ENCODE measurements at places on chromosomes 2 and 18. TPM values are rescaled to one million over a fixed set of nuclear protein-coding genes. Genes with fewer than 3 reads are reported as not detected.

DNA sequence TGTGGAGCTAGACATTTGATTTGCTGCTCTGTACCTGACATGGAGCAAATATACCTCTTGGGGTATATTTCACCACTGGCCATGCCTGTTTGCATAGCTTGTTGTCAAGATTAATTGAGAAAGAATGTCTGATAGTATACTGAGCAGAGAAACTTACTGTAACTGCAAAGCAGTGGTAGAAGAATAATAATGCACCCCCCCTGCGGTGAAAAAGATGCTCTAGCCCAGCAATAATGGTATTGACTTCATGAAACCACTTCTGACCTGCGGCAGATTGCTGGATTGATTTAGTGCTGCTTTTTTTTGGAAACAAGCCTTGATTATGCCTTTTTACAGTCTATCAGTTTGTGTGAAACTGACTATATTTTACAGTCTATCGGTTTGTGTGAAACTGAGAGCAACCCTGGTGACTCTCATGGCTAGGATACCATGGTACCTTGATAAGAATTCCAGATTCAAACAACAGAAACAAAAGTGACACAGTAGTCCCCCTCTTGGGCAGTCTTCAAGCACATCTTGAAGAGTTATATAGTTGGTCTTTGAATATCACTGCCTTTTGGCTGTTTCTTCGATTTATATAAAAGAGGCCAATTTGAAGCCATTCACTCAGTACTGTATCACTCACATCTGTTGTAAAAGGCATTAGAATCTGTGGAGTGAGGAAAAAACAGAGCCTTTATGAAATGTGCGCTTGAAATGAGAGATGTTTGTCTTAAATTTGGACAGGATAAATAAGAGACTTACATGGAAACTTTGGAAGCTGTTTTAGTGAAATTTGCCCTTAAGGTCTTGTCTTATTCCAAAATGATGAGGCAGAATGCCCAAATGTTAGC is 102.5 kb downstream of the FMNL2 start:
- no peak for DNase-seq

GRCh38 chr2:238220892-238221521 is 17.5 kb upstream of the ILKAP start:
- DNase-seq = no peak

GRCh38 chr2:106065268-106065982 is 128.7 kb downstream of the UXS1 start:
- no peak for DNase-seq

- DNase-seq = no peak
These were observed 139.7 kb downstream of the LRP2 start for GRCh38 chr2:169222665-169223064.

- no peak for DNase-seq
These were observed 37.8 kb downstream of the NYAP2 start for GRCh38 chr2:225437319-225437718.

- no peak for DNase-seq
These were observed 231.7 kb downstream of the MTX2 start for GRCh38 chr2:176500901-176501300.

DNA sequence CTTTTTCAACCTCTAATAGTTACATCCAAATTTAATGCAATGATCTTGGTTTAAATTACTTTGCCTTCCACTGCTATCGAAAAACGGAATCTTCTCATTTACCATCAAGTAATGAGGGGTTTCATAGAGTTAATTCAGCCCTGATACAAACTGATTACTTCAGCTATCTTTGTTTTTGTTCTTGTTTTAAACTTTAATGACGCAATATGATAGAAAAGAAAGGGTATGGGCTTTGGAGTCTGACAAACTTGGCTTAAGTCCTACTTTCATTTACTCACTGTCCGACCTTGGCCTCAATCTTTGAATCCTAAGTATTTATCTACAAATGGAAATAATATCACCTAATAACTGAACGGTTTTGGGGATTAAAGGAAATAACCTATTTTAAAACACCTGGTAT is 16.1 kb downstream of the ADAM17 start:
- DNase-seq = no peak

GRCh38 chr18:62357079-62357719 is 32.1 kb downstream of the TNFRSF11A start:
- no peak for DNase-seq

GRCh38 chr2:36965751-36966369 is 476 bp downstream of the STRN start:
- DNase-seq = peak; percentile 15

- DNase-seq = no peak
These were observed 55.5 kb downstream of the NCK2 start for GRCh38 chr2:105800036-105800713.

DNA sequence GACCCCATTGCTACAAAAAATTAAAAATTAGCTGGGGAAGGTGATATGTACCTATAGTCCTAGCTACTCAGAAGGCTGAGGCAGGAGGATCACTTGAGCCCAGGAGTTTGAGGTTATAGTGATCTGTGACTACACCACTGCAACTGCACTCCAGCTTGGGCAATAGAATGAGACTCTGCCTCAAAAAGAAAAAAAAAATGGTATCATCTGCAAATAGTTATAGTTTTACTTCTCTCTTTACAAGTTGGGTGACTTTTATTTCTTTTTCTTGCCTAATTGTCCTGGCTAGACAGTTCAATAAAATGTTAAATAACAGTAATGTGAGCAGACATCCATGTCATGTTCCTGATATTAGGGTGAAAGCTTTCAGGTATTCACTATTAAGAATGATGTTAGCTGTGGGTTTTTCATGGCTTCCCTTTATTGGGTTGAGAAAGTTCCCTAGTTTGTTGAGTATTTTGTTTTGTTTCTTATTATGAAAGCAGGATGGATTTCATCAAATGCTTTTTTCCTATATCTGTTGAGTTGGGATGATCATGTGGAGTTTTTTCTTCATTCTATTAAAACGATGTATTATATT is 24.9 kb upstream of the ACOXL start:
- no peak for DNase-seq

DNA sequence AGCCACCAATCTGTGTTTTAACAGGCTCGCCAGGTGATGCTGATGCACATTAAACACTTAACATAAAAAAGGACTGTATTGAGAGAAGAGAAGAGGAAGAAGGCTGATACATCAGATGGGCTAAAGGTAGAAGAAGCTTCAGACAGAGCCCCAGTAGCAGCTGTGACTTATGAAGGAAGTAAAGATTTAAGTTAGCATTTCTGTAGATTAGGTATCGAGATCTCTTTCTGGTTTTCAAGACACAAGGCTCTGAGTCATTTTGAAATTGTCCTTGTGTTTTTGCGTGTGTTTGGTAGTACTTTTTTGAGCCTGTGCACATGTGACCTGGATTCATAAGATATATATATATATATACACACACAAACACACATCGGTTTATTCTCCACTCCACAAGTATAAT is 40.6 kb upstream of the GCFC2 start:
- no peak for DNase-seq

GRCh38 chr18:2409906-2410305 is 161.4 kb downstream of the METTL4 start:
- DNase-seq = no peak

DNA sequence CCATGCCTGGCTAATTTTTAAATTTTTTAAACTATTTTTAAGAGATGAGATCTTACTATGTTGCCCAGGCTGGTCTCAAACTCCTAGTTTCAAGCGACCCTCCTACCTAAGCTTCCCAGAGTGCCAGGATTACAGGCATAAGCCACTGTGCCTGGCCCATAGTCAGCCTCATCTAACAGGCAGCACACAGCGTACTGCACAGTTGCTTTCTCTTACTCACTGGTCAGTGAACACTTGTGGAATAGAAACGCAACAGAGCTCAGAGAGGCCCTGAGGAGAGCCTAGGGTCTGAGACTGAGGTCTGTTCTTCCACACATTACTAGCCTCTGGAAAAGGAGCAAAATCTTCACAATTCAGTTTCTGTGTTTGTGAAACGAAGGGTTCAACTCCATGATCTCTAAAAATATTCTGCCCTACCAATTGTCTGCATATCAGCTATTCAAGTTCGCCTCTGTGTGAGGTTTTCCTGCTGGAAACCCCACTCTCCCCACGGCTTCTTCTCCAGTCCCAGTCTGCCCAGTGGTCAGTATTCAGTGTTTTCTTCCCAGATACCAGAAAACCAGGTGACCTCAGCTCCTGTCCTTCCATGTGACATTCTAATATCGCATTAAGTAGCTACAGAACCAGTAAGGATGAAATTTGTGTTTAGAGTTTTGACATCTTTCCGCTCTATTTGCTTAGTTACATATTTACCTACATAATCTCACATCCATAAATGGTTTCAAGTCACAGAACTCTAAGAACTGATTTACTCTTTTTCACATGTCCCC is 26.6 kb upstream of the SNTG2 start:
- no peak for DNase-seq

GRCh38 chr2:187552828-187553681 is 1.2 kb downstream of the TFPI start:
- no peak for DNase-seq

GRCh38 chr2:196242131-196242620 is 70.8 kb upstream of the STK17B start:
- DNase-seq = no peak

GRCh38 chr18:74063557-74063956 is 84.1 kb downstream of the FBXO15 start:
- DNase-seq = no peak

DNA sequence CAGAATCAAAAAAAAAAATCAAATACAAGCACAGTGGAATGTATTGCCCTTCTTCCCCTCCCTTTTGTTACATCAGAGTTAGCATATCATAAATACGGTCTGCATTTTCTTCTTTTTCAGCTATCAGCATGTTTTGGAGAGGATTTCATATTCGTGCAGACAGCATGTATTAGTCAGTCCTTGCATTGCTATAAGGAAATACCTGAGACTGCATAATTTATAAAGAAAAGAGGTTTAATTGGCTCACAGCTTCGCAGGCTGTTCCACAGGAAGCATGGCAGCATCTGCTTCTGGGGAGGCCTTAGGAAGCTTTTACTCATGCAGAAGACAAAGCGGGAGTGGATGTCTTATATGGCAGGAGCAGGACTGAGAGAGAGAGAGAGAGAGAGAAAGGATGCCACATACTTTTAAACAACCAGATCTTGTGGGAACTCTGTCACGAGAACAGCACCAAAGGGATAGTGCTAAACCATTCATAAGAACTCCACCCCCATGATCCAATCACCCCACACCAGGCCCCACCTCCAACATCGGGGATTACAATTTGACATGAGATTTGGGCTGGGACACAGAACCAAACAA is 8.9 kb downstream of the IL1B start:
- DNase-seq = no peak

- no peak for DNase-seq
These were observed 18.7 kb upstream of the ELAC1 start for GRCh38 chr18:50949185-50949584.

DNA sequence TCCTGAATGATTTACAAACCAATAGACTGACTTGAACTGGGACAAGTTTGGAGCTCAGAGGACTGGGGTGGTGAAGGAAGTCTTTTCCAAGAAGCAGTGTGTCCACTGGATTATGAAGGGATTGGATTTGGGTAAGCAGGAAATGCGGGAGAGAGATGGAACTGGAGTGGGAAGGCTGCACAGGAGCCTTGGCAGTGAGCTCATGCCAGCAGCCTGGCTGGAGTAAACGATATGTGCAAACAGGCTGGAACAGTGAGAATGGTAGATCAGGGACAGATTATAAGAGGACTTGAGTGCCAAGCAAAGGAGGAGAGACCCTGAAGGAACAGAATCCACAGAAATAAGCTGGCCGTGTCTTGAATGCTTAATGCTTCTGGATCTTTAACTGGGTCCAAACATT is 121.9 kb upstream of the GATA6 start:
- DNase-seq = no peak

DNA sequence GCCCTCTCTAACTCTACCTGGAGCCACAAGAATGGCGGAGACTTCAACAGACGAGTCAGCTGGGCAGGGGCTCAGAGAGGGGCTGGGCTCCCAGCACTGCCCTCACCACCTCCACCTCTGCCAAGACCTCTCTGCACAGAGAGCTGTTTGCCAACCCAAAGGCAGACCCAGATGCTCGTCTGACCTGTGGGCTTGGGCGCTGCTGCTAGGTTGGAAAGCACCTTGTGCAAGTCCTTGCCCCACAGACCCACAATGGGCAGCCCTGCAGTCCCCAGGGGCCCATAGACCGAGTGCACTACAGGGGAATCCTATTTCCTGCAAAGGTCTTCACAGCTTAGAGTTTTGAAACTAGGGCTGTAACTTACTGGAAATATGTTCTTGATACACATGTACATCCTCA is 13.3 kb downstream of the ACKR3 start:
- no peak for DNase-seq

DNA sequence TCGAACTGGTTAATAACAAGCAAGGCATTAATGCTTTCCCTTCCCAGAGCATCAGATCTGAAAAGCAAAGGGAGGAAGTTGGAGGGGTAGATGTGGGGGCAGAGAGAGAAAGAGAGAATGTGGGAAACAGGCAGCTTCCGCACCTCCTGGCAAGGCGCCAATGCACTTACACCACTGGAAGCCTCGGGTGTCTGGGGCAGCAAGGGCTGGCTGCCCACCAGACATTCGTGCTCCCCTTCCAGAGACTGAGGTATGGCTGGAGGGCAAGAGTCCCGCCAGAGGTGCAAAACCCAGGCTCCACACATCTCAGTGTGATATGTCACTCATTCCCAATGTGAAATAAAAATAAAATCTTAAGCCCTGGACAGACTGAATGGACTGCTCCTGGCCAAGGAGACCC is 46.4 kb downstream of the TEX51 start:
- no peak for DNase-seq

GRCh38 chr18:55900380-55900779 is 312.4 kb upstream of the TCF4 start:
- DNase-seq = no peak

DNA sequence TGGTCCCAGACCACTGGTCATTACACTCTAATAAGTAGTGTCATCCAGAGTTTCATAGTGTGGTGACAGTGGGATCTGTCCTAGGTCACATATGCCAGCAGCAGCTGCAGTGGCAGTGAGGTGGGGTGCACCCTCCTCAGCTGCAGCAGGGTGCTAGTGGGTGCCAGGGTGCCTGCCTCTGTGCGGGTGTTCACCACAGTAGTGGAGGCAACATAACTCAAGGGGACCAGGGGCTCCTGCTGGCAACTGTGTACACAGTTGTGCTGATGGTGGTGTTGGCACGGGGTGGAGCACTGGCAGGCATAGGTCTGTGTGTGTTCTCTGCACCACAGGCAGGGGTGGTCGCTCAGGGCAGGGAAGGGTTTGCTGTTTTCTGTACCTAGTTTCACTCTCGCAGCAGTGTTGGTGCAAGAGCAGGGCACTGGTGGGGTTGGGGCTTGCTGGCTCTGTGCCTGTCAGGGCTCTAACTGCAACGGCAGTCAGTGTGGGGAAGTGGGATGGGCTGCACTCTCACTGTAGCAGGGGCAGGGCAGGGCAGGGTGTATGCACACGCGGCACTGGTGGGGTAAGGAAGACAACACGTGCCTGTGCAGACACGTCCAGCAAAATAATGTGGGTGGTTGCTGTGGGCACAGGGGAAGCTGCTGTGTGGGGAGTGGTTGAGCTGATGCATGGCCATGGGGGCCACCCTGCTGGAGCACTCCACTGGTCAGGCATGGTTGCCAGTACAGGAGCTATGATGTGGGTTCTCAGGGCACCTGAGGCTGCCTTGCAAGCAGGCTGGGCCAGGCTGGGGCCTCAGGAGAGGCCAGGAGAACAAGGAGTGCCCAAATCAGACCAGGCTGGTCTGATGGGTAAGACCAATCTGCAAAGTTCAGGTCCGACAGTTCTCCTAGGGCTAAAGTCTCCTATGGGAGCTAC is 226.6 kb downstream of the MEIS1 start:
- no peak for DNase-seq

The PRKAG3 gene
- total RNA-seq = not detected

The VAMP5 gene
- 12.1 TPM for total RNA-seq

The GPR45 gene
- total RNA-seq = not detected

The SLC23A3 gene
- total RNA-seq = 0.89 TPM

The MSH2 gene
- total RNA-seq = 54.0 TPM

The FBLN7 gene
- total RNA-seq = 21.8 TPM

The SPDYA gene
- 0.91 TPM for total RNA-seq

The DLX2 gene
- not detected for total RNA-seq
